ENCODE measurements at places on chromosomes 5 and 9. TPM values are rescaled to one million over a fixed set of nuclear protein-coding genes. Genes with fewer than 3 reads are reported as not detected.

DNA sequence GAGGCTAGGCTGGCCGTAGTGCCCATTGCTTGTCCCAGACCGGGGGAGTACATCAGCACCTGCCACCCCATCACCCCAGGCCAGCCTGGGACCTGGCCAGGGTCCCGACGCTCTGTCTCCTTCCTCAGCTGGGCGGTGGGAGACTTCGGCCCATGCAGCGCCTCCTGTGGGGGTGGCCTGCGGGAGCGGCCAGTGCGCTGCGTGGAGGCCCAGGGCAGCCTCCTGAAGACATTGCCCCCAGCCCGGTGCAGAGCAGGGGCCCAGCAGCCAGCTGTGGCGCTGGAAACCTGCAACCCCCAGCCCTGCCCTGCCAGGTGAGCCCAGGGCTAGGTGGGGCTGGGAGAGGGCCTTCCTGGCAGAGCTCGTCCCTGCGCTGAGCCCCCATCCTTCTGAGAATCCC lies 16.5 kb upstream of the CACFD1 start:
- no peaks in the 10 kb centered on the region for H3K4me1 ChIP-seq
- no peaks in the 10 kb centered on the region for H3K27me3 ChIP-seq
- no peaks in the 10 kb centered on the region for H3K36me3 ChIP-seq
- H3K27ac ChIP-seq: no peak overlapping the region

The ADCY2 gene
- total RNA-seq: 6.6 TPM

- peak overlapping the region; percentile 51 for H3K27ac ChIP-seq
- no peaks in the 10 kb centered on the region for H3K27me3 ChIP-seq
- peak; percentile 88 for DNase-seq
- peaks cover 28% of the 10 kb centered on the region for H3K4me1 ChIP-seq
- H3K4me3 ChIP-seq: no peak overlapping the region
Measured at GRCh38 chr9:137757139-137757538, 120.4 kb upstream of the CACNA1B start.

GRCh38 chr9:109037946-109038715 lies 24.8 kb upstream of the CTNNAL1 start:
- no peak overlapping the region for H3K4me3 ChIP-seq
- H3K36me3 ChIP-seq: no peaks in the 10 kb centered on the region
- no peak for DNase-seq
- H3K27ac ChIP-seq: no peak overlapping the region

GRCh38 chr9:105127863-105128220 lies 116.6 kb upstream of the SLC44A1 start:
- no peak overlapping the region for H3K27ac ChIP-seq
- no peaks in the 10 kb centered on the region for H3K36me3 ChIP-seq
- DNase-seq: no peak

The ABO gene
- 16.2 TPM for total RNA-seq

- H3K27me3 ChIP-seq: no peaks in the 10 kb centered on the region
- H3K27ac ChIP-seq: peak overlapping the region; percentile 67
- DNase-seq: peak; percentile 96
Measured at GRCh38 chr9:128192601-128193371, 1.4 kb upstream of the CIZ1 start.

DNA sequence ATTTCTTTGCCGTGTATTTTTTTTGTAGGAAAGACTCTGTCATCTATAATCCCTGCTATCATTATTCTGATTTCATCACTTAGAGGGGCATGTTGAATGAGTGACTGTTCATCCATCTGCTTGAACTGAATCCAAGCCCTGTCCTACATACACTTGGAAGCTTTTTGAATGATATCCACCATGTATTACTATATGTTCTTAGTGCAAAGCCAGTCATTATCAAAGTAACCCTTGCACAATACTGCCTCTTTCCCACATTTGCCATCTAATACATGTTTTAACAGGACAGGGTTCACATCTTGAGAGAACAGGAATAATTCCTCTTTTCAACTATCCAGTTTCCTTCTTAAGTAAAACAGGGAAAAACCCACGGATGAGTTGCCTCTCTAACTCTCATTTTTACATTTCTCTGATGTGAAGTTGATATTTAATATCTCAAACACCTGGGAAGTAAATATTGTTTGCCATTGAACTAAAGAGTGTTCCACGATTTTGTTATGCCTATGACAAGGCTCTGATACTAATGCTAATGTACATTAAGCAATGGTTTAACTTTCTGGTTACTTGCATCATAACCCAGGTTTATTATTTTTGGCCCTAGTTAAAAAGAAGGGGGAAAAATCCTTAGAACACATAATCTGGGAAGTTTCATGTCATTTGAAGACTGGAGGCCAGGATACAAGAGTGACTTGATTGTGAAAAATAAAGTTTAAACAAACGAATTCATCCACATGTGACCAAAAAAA lies 103.7 kb upstream of the TARS1 start:
- no peak overlapping the region for H3K4me3 ChIP-seq
- no peak for DNase-seq
- H3K27ac ChIP-seq: no peak overlapping the region
- H3K27me3 ChIP-seq: no peaks in the 10 kb centered on the region
- H3K4me1 ChIP-seq: no peaks in the 10 kb centered on the region
- H3K36me3 ChIP-seq: no peaks in the 10 kb centered on the region

GRCh38 chr9:86721843-86722705 lies 225.2 kb downstream of the GAS1 start:
- no peak overlapping the region for H3K4me3 ChIP-seq
- H3K27ac ChIP-seq: no peak overlapping the region
- DNase-seq: no peak
- no peaks in the 10 kb centered on the region for H3K4me1 ChIP-seq
- no peaks in the 10 kb centered on the region for H3K27me3 ChIP-seq
- no peaks in the 10 kb centered on the region for H3K36me3 ChIP-seq

DNA sequence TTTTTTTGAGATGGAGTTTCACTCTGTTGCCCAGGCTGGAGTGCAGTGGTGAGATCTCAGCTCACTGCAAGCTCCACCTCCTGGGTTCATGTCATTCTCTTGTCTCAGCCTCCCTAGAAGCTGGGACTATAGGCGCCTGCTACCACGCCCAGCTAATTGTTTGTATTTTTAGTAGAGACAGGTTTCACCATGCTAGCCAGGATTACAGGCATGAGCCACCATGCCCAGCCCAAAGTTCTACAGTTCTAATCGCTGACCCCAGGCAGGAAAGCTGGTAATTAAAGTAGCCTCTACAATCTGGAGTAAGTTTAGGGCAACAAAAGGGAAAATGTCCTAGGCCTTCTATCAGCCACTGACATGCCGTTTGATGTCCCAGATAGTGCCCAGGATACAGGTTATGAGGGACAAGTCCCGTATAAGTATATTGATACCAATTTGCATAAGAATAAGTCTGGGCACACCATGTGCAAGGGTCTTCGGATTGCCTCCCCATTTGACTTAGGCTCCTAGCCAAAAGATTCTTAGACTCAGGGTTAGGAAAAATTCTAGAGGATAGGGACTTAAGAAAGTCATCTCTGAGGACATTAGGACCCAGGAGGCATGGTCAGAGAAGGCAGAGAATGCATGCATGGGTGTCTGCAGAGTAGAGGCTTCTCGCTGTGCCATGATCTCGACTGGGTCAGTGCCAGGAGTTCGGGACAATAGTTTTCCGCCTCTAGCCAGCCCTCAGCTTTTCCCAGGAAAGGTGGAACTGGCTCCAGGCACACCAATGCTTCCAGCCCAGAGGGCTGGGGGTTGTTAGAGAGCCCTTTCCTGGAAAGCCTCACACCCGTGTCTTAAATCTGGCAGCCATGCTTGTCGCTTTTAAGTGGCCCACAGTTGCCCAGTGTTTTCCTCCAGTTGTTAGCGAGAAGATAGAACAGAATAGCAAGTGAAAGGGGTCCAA lies 1111.1 kb downstream of the TAF11L14 start:
- peak; percentile 27 for DNase-seq
- H3K27me3 ChIP-seq: no peaks in the 10 kb centered on the region
- no peaks in the 10 kb centered on the region for H3K36me3 ChIP-seq
- H3K4me3 ChIP-seq: no peak overlapping the region
- H3K27ac ChIP-seq: no peak overlapping the region

The NEUROG1 gene
- not detected for total RNA-seq

The TXNDC8 gene
- not detected for total RNA-seq

- DNase-seq: no peak
- H3K4me3 ChIP-seq: no peak overlapping the region
- no peaks in the 10 kb centered on the region for H3K4me1 ChIP-seq
- no peaks in the 10 kb centered on the region for H3K36me3 ChIP-seq
- no peak overlapping the region for H3K27ac ChIP-seq
- H3K27me3 ChIP-seq: no peaks in the 10 kb centered on the region
Measured at GRCh38 chr5:148860599-148860998, 34.2 kb downstream of the ADRB2 start.

DNA sequence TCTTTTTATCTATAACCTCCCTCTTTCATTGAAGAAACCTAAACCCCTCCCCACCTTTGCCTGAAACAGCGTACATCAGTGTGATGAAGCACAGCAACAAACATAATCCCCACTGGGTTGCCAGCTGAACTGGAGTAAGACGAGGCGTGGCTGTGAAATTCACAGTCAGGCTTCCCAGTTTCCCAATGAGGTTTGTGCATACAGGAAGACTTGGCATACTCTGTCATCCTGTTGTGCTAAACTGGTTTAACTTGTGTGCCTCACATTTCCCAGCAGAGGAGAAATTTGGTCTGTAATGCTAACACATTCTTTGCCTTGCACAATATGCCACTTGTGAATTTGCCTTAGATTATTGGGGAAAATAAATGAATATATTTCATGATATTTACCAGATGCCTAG lies 121.5 kb downstream of the SV2C start:
- no peak overlapping the region for H3K4me3 ChIP-seq
- DNase-seq: no peak
- H3K36me3 ChIP-seq: no peaks in the 10 kb centered on the region
- H3K4me1 ChIP-seq: no peaks in the 10 kb centered on the region
- no peak overlapping the region for H3K27ac ChIP-seq

DNA sequence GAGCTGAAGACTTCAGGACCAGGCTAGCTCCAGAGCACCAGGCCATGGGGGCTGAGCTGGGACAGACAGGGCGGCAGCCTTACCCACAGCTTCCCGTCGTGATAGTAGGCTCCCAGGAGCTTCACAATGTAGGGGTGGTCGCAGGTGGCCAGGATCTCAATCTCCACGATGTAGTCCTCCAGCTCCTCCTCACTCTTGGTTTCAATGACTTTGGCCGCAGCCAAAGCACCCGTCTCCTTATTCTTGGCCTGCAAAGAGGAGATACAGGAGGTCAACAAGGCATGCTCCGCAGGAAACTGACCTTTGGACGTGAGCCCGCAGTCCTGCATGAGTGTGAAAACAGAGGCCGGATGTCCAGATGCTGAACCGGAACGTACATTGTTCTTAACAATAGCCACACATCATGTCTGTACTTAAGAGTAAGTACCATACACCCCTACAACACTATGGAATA lies 31.5 kb downstream of the STK10 start:
- H3K27me3 ChIP-seq: no peaks in the 10 kb centered on the region
- no peaks in the 10 kb centered on the region for H3K4me1 ChIP-seq
- H3K4me3 ChIP-seq: no peak overlapping the region
- no peaks in the 10 kb centered on the region for H3K36me3 ChIP-seq
- H3K27ac ChIP-seq: no peak overlapping the region

DNA sequence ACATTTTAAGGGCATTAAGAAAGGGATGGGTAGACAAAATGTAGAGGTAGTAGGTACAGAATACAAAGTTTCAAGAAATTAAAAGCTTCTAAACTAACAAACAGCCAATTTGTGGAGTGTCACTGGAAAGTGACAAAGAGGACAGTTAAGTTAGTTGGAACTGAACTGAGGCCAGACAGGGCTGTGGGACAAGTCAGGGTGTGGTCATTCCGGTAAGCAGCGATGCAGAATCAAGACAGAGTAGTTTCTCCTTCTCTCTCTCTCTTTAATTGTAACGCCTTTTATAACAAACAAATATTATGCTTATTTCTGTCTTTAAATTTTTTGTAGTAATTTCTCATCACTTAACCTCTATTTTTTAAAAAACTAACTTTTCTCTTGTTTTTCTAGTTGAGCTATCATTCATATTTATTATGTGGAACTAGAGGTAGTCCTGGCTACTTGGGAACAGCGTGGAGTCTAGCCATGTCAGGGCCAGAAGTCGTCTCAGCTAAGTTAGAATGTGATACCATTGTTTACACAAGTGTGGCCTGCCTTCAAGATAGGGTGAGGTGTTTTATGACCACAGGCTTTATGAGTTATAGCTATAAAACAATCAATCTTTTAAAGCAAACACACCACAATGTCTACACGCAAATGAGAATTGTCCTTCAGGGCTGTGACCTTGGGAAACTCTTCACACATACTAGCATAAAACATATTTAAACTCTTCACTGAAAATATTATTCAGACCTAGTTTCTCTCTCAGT lies 115.3 kb upstream of the CDKN2B start:
- no peak for DNase-seq
- no peak overlapping the region for H3K27ac ChIP-seq
- no peaks in the 10 kb centered on the region for H3K27me3 ChIP-seq
- no peak overlapping the region for H3K4me3 ChIP-seq
- no peaks in the 10 kb centered on the region for H3K36me3 ChIP-seq

The PLAC8L1 gene
- total RNA-seq: 0.56 TPM

DNA sequence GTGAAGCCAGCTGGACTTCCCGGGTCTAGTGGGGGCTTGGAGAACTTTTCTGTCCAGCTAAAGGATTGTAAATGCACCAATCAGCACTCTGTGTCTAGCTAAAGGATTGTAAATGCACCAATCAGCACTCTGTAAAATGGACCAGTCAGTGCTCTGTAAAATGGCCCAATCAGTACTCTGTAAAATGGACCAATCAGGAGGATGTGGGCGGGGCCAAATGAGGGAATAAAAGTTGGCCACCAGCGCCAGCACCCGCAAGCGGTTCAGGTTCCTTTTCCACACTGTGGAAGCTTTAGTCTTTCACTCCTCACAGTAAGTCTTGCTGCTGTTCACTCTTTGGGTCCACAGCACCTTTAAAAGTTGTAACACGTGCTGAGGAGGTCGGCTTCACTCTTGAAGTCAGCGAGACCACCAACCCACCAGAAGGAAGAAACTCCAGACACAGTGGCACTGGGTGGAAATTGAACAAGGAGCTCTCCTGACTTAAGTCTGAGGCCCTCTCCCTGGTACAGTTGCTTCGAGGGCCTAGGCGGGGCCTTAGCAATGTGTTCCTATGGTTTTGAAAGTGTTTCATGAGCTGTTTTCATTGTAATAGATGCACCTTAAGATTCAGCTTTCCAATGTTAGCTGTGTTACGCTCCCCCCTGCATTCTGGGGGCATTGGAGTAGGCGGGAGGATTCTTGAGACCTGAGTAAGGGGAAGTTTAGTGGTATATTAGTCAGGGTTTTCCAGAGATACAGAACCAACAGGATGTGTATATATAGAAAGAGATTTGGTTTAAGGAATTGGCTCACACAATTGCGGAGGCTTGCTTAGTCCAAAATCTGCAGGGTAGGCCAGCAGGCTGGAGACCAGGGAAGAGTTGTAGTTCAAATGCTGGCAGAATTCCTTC lies 21.5 kb upstream of the MYO10 start:
- DNase-seq: no peak
- H3K27me3 ChIP-seq: no peaks in the 10 kb centered on the region
- no peaks in the 10 kb centered on the region for H3K4me1 ChIP-seq

DNA sequence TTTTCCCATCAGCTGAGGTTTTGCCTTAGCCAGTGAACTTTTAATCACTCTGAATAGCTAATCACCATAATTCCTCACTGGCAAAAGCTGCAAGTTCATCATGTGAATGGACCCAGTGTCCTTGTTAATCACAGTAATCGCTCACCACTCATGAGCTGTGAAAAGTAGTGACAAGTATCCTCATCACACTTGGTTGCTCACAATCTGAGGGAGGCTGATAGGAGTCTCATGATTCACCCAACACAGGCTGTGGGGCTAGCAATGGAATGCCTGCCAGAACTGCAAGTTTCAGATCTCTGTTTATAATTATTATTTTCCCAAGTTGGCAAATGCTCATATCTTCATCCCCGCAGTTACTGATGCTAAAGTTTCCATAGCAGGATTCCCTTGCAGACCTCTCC lies 467.2 kb downstream of the KIF4B start:
- no peaks in the 10 kb centered on the region for H3K27me3 ChIP-seq
- H3K27ac ChIP-seq: no peak overlapping the region
- DNase-seq: no peak
- no peak overlapping the region for H3K4me3 ChIP-seq
- no peaks in the 10 kb centered on the region for H3K36me3 ChIP-seq

Data from adrenal gland (tissue), 19 donors.